A673 (cell line): ENCODE measurements at places on chromosomes 12 and 14.

DNA sequence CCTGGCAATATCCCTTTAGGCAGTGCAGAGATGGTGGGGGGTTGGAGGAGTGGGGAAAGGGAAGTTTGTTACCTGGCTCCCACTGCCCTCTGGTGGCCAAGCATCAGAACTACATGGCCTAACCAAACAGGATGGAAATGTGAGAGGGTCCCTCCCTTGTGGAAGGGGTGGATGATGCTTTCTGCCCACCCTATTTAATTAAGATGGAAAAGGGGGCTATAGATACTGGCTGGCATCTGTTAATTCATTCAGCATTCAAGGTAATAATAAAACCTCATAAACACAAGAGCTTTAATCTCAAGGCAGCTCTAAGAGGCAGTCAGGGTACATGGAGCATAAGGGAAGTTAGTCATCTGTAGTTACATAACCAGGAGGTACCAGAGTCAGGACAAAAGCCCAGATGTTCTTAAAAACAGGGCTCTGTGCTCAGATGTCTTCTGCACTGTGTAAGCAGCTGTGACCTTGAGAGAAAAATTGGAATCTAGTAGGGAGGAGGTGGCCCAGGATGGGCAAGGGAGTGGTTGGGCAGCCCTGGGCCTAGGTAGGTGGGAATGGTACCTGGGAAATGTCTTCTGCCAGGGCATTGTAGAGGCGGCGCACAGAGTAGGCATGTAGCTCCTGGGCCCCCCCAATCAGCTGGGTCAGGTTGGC lies 4.6 kb downstream of the AP1G2 start:
- DNase-seq = peak; percentile 75

DNA sequence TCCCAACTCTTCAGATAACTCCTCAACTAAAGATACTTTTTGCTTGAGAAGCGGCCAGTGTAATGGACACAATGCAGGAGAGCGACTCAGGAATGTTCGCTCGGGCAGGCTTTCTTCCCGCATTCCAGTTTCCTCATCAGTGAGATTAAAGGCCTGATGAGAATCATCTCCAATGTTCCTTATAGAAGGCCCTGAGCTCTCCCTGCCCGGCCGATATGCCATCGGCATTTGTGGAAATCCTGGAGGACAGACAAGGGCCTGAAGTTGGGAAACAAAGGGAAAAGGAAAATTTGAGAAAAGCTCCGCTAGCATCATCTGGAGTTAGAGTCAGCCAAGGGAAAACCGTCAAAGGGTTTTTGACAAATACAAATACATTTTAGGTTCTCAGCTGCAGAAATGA lies 38.0 kb upstream of the FOXN3 start:
- no peak for DNase-seq

GRCh38 chr12:10283027-10283426 lies 24.6 kb upstream of the KLRD1 start:
- no peak for DNase-seq

DNA sequence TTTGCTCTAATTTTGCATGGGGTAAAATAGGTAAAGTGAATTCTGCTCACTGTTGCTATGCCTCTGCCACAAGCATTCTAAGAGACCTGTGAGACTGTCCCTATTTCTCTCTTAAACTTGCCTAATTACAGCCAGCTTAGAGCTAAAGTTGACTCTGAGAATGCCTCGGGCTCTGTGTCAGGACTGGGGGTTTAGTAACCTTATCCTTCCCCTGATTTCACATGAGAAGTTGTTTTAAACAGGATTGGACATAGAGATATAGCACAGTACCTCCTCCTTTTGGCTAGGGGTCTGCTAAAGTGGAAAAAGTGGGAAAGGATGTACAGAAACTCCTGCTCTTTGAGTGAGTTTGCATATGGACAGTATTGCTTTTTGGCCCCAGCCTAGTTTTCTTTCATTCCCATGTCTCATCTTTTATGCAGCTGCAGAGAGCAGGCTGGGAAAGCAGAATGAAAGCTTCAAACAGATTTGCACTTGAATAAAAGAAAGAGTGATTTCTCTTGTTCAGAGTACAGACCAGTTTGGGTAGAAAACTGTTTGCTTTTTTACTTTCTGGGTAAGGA lies 122.0 kb downstream of the RAD51B start:
- DNase-seq = no peak

GRCh38 chr12:124754949-124755800 lies 108.5 kb downstream of the SCARB1 start:
- peak; percentile 94 for DNase-seq

- DNase-seq = peak; percentile 49
Observed at GRCh38 chr12:97404543-97404942, 58.1 kb upstream of the RMST start.

DNA sequence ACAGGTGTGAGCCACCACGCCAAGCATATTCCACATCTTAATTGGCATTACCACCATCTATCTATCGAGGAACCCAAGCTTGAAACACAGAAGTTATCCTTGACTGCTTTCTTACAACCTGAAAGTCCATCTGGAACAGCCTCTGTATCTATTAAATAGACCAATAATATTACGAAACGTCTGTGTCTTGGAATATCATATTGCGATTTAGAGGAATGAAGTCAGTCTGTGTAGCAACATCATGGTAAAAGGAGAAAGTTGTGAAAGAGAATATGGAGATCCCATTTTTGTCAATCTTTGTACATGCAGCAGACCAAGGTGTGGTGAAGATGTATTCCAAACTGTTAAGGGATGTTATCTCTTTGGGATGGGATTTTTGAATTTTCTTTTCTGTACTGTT lies 25.8 kb upstream of the MAX start:
- no peak for DNase-seq

- DNase-seq = no peak
Observed at GRCh38 chr14:63686926-63687325, 40.9 kb downstream of the SGPP1 start.

DNA sequence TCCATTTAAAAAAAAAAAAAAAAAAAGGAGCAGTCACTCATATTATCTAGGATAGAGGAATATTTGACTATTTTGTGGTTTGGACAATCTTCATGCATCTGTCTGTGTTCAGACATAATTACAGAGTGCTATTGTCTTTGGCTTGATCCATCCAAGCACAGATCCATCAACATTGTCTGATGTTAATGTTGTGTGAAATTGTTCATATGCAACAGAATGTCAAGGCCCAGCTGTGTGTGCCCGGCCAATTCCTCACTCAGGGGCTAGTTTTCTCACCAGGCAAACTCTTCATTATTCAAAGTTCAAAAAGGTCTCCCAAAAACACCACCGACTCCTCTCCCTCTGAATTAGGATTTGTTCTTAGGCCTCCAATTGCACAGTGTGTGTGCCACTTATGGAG lies 324.9 kb upstream of the TMTC1 start:
- DNase-seq = no peak

- DNase-seq = no peak
Observed at GRCh38 chr14:55450987-55451386, 10.6 kb upstream of the TBPL2 start.

GRCh38 chr12:109798691-109799090 lies 34.5 kb downstream of the TRPV4 start:
- DNase-seq = no peak

DNA sequence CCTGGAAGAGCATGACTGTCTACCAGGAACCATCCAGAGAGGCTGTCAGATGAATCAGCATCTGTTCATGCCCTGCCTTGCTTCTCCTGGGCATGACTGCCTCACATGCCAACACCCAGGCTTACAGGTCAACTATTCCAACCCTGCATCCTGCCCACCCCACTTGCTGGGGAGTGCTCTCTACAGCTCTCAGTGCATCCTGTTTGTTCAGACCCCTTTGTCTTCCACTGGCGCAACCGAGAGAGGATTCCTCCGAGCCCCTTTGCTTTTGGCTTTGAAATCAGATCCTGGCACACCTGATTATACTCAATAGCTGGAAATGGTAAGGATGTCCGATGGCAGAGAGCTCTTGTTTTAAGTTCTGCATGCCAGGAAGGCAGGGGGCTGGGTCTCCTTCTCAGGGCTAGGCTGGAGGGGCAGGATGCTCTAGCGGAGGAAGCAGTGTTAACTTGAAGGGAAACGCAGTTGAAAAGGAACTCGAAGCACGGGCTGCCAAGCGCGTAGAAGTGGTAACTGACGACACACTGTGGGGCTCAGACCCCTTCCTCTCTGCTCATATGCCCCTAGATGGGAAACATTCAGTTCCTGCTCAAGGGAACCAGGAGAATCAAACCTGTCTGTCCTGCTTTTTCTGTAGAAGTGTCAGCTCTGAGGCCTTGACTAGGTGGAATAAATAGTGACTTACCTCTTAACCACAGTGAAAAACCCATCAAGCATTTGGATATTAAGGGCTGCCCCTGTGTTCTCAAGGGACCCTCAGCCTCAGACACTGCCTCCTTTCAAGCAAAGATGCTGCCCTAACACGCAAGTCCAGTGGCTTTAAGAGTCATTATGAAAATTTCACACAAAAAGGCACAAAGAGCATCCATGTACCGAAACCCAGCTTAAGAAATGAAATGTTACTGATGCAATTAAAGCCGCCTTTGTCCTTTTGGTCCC lies 297.5 kb downstream of the ZFP36L1 start:
- no peak for DNase-seq
